ENCODE measurements at places on chromosomes 3 and 15.
A peak's percentile ranks its signal among the peaks of the same experiment; 100 is the strongest.

GRCh38 chr3:186931532-186932280, 1.4 kb downstream of the ST6GAL1 start:
- peak; percentile 49 for DNase-seq

DNA sequence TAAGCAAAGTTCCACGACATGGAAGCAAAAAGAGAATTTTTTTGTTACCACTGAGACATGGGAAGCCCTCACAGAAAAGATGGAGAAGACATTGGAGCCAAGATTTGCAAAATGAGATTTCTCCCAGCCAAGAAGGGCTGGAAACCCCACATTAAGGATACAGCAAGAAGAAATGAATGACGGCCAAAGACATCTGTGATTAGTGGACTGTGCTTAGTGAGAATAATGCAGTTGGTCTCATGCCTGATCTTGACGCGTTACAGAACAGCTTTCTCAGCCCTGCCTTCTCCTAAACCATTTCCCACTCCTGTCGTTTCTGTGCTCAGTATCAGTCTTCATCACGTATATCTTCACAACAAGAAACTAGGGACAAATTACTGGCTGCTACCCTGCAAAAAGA, 45.8 kb upstream of the ARRDC4 start:
- no peak for DNase-seq

DNA sequence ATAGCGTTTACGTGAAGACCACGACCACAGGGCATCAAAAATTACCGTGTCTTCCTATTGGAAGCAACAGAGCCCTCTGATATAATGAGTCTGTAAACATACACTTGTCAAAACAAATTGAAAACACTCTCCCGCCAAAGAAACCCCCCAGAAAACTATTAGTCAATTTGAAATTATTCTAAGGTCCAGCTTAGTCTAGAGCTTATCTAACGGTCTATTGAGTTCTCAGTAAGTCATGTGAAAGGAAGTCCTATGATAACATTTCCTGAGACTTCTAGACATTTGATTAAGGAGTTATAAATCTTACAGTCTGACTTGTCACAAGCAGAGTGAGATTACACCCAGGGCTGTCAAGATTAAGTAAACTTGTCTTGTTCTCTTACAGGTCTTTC, 356.3 kb downstream of the FOXP1 start:
- no peak for DNase-seq

DNA sequence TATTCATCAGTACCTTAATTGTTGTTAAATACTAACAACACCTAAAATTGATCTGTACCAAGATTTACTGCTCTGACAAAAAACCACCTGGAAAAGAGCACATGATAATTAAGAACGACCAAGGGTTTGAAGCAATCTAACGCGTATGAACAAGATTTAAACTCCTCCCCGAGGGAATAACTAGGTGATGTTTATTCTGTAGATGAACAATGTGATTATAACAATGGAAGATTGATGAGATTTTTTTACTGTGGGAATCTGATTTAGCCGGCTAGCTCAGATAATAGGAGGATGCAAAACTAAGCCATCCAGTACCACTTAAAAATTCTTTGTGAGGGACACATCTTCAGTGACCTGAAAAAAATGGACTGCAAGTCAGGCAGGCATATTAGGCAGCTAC, 222.1 kb downstream of the FHIT start:
- DNase-seq, result no peak

Measured in NCI-H524 (cell line).